ENCODE measurements at places on chromosomes 1 and 21. TPM values are rescaled to one million over a fixed set of nuclear protein-coding genes. Genes with fewer than 3 reads are reported as not detected.

UQCRHL gene
- 2.0 TPM for total RNA-seq

PGLYRP4 gene
- total RNA-seq = not detected

MLLT11 gene
- 5.9 TPM for total RNA-seq

CSRP1 gene
- 317 TPM for total RNA-seq

RBBP5 gene
- total RNA-seq = 30.3 TPM

TMEM52 gene
- 0.19 TPM for total RNA-seq

TMEM51 gene
- total RNA-seq = 7.0 TPM

VWA5B1 gene
- total RNA-seq = not detected

SERBP1 gene
- 439 TPM for total RNA-seq

ATP1A4 gene
- total RNA-seq = not detected

USH2A gene
- not detected for total RNA-seq

RHEX gene
- total RNA-seq = not detected

NBPF11 gene
- 3.9 TPM for total RNA-seq

SMYD2 gene
- total RNA-seq = 40.3 TPM

C1orf141 gene
- total RNA-seq = not detected

SLC16A4 gene
- total RNA-seq = 42.0 TPM

POU3F1 gene
- not detected for total RNA-seq

LCE2C gene
- total RNA-seq = not detected

OR2L2 gene
- not detected for total RNA-seq

SPRR1B gene
- total RNA-seq = not detected

SMIM34 gene
- total RNA-seq = not detected

OSCP1 gene
- 7.1 TPM for total RNA-seq

FOXD3 gene
- not detected for total RNA-seq

SERTAD4 gene
- total RNA-seq = 12.1 TPM

METTL13 gene
- total RNA-seq = 34.5 TPM

PRAMEF17 gene
- total RNA-seq = not detected

KIF21B gene
- 0.19 TPM for total RNA-seq

RORC gene
- total RNA-seq = not detected

KCNE2 gene
- not detected for total RNA-seq

SLAMF9 gene
- total RNA-seq = 0.28 TPM

KLHDC8A gene
- not detected for total RNA-seq

OR2W3 gene
- total RNA-seq = 0.58 TPM

HSD3B2 gene
- total RNA-seq = not detected

TOMM20 gene
- total RNA-seq = 115 TPM

LCE1C gene
- not detected for total RNA-seq
